Neural crest cell (in vitro differentiated cells): ENCODE measurements at places on chromosomes 16 and 17.

GRCh38 chr16:3971261-3971660, 90.7 kb upstream of the CREBBP start:
- DNase-seq = no peak

DNA sequence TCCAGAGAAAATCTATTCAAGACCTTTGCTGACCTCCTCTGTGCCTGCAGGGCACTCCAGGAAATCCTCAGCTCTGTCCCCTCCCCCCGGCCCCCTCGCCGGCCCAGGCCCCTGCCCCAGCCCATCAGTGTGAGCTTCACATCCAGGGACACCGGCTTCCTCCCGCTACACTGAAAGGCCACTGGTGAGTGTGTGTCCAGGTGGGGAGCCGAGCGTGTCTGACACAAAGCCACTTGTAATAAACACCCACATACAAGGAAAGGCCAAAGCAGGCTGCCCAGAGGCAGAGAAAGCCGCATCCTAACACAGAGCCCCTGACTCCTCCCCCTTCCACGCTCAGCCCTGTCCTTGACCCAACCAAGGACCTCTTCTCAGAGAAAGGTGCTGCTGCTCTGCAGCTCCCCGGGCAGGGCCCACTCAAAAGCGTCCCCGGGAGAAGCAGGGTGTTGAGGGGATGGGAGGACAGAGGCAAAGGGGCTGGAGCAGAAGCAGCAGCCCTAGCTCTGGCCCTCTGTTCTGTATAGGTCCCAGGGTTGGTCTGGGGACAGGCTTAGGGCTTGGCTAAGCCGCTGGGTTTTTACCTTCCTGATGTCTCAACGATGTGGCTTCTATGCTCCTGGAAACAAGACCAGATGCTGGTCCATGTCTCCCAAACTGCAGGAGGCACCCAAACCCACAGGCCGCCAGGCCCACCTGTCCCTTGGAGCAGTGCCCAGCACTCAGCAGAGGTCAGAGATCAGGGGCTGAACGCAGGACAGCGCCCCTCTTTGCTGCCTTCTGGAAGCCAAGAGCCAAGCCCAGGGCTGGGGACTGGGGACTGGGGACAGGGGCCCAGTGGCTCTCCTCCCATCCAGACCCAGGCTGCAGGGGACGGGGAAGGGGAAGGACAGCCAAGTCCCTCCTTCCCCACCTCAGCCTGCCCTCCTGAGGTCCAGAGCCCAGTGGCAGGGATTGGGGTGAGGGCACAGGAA, 15.3 kb downstream of the MNT start:
- DNase-seq = peak; percentile 55

DNA sequence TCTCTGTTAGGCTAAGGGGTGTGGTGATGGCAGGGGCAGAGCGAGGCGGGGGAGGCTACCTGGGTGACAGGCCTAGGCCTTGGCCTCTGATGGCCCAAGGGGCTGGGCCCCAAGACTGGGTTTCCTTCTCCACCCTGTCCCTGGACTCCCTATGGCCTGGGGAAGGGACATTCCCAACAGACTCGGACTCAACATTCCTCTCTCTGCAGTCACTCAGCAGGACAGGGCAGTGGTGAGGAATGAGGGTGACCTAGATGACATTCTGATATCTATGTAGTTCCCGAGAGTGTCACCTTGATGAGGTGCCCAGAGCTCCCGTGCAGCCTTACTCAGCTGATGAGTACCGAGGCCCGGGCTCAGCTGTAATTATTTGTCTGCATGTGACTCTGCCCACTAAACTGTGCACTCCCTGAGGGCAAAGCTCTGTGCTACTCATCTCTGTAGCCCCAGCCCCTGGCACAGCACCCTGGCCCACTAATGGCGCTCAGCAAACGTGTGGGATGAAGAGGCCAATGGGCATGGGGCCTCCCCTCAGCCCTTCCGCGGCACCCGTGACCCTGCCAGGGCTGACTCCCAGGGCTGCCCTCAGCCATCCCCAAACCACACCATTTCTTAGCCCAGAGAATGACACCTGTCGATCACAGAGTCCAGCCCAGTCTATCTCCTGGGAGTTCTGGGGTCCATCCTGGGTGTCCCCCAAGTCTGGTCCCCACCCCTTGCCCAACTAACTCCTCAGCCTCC, 2.2 kb downstream of the PLCD3 start:
- no peak for DNase-seq

GRCh38 chr17:4110152-4110551, 32.7 kb downstream of the ZZEF1 start:
- no peak for DNase-seq

DNA sequence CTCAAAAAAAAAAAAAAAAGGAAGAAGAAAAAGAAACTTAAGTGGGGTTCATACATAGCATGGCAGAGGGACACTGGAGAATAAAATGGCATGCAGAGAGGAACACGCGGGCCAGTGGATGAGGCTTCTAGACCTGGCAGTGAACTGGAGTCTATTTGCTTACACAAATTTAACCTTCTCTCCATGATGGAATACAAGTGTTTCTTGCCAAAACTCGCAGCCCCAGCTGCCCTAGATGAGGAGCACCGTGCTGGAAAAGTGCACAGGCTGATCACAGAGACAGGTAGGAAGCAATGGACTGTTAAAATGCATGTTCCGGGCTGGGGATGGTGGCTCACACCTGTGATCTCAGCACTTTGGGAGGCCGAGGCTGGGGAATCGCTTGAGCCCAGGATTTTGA, 9.3 kb downstream of the SSTR2 start:
- no peak for DNase-seq

DNA sequence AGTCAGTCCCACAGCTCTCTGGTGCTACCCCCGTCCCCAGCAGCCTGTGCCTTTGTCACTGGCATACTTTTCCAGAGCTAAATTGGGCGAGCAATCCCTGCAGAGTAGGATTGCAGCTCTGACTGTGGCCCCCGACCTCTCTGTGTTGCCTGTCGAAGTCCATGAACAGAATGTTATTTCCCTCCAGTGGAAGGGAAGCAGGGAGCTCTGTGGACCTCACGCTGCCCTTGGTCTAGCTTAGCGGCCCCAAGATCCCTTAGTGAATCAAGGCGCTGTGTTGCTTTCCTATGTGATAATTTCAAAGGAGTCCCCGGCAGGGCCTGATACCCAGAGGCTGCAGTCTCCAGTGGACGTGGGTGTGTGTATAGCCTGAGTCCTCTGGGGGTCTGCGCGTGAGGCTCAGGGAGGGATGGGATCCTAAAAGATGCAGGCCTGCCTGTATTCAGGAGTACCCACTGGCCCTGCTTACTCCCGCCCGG, 15.5 kb upstream of the CD300A start:
- no peak for DNase-seq

DNA sequence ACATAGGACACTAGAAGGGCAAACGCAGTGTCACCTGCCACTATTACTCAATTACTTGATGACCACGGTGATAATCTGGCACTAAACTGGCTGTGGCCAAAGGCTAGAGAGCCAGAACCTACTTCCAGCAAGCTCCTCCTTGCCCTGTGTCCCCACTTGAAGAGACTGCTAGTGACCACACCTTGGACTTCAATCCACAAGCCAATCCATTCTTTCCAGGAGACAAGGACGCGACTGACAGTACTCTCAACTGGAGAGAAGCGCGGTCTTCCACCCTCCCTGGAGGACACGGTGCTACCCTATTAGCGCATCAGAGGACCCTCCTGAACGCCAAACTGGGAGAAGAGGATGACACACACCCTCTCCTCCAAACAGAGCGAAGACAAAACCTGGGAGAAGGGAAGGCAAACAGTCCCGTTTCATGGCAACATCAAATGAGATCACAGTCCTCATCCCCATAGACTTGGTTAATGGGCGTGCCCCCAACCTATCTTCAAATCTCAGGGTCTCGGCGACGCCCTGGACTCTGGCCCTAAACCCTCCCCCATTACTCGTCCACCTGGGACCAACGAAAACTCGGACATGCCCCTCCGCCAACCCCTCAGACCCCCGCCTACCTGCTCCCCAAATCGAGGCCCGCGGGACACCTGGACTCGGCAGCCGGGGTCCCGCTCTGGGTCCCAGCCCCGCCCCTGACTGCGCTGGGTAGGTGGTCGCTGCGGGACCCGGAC, 508 bp downstream of the FLCN start:
- no peak for DNase-seq

DNA sequence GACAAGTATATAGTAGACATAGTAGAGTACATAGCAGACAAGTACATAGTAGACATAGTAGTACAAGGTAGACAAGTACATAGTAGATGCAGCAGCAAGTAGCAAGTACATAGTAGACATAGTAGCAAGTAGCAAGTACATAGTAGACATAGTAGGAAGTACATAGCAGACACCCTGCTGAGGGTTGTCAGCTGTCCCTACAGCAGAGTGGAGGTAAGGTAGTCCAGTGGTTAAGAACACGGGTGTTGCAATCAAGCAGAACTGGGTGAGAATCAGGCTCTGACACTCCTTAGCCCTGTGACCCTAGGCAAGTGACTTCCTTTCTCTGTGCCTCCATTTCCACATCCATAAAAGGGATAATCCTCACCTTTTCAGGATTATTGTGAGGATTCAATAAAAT, 94.7 kb downstream of the NOG start:
- DNase-seq = no peak

- DNase-seq = no peak
These were observed 1.6 kb upstream of the SEZ6 start for GRCh38 chr17:29007456-29007855.
